ENCODE measurements at places on chromosomes 6 and 20. TPM values are rescaled to one million over a fixed set of nuclear protein-coding genes. Genes with fewer than 3 reads are reported as not detected.

DNA sequence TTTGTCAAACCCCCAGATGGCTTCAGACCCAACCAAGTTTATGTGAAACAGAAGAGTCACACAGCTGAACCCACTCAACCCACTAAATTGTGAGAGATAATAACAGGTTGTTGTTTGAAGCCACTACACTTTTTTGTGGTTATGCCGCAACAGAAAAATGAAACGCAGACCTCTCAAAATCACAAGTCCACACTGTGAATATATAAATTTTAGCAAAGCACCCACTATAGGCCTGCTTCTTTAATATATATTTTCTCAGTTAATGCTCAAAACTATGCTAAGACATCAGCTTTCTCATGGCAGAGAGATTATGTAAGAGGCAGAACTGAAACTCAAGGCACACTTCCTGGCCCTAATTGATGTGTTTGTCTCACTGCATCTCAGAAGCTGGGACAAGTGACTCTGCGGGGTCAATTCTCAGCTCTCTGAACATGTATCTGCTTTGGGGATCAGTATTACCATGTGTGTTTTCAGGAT is 27.7 kb downstream of the MAP3K5 start:
- DNase-seq: no peak

DNA sequence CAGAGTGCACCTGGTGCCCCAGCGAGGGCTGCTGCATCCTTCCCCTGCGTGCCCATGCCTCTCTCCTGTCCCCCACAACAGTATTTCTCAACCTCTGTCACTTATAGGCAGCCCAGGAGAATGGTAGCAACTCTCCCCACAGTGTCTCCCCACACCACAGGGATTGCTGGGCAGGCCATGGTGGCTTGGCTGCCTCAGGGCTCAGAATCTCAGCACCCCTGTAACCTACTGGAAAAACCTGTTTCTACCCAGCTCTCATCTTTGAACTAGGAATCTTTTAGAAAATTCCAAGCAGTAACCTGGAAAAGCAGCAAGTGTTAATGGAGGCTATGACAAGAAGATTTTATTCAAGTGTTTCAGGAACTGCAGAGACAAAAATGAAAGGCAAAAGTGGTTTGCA is 38.0 kb downstream of the CD164 start:
- no peak for DNase-seq

DNA sequence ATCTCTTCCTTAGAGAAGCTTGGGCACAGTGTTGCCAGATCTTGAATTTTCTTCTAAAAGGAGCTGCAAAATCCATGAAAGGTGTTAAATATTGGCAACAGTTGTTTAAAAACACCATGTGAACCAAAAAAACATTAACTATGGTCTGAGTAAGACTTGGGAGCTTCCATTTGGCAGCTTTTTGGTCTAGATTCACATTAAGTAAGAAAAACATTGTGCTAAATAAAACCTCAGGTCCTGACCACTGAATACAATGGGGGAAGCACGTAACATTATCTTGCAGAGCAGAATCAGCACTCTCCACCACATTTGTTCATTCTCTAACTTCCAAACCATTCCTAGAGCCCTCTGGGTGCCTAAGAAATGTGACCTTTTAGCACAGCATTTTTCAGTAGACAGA is 437.6 kb upstream of the PLCB4 start:
- no peak for DNase-seq

- DNase-seq: no peak
Observed at GRCh38 chr20:48739395-48740291, 88.2 kb downstream of the PREX1 start.

ARMC2 gene
- total RNA-seq: 7.4 TPM

- no peak for DNase-seq
Observed at GRCh38 chr6:46105568-46105967, 24.2 kb upstream of the ENPP4 start.

CLVS2 gene
- total RNA-seq: not detected

GRCh38 chr6:156185113-156185512 is 592.1 kb upstream of the ARID1B start:
- DNase-seq: no peak

DNA sequence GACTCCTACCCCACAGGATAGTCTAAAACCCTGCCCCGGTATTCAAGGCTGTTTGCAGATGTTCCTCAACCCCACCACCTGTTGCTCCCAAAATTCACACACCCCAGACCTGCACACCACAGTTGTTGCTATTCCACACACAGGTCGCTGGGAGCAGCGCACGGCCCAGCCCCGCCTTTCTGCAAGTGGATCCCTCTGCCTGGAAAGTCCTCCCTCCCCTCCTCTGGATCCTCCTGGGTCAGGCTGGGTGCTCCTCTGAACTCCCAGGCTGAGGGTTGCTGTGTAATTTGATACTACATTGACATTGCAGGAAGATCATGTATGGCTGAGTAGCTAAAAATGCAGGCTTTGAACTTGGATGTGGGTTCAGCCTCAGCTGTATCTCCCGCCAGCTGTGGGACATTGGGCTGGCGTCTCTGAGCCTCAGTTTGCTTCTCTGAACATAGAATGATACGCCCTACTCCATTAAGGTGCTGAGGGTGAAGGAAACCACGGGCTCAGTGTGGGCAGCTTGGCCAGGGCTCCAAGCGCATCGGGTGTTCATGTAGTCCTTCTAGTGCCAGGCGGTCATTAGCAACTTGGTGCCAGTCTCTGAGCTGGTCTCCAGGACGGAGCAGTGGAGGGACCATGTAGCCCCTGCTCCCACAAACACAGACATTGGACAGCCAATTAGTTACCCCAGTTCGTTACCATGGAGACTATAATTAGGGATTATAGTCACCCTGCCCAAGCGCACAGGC is 13.9 kb upstream of the CCN5 start:
- DNase-seq: no peak

CFAP61 gene
- not detected for total RNA-seq

NKAIN4 gene
- total RNA-seq: not detected

SLC24A3 gene
- 25.3 TPM for total RNA-seq

DNA sequence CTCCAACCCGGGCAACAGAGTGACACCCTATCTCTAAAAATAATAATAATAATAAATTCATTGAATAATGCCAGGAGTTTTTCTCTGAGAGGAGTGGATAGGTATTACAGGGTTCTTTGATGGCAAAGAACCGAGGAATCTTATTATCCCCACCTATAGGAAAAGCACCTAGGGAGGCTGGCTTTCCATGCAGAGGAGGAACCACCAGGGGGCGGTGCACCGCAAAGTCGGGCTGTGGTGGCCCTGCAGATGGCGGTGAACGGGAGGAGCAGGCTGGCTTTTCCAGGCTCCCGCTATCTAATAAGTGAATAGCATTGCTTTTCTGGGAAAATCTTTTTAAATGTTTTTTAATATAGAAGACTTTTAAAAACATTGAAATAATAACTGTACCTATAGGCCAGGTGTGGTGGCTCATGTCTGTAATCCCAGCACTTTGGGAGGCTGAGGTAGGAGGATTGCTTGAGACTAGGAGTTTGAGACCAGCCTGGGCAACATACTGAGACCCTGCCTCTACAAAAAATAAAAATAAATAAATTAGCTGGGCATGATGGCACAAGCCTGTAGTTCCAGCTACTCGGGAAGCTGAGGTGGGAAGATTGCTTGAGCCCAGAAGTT is 864.2 kb downstream of the KIF16B start:
- DNase-seq: no peak

GRCh38 chr6:134464690-134465411 is 146.9 kb upstream of the SGK1 start:
- no peak for DNase-seq

GHRH gene
- total RNA-seq: not detected

ELOVL2 gene
- total RNA-seq: 0.23 TPM

GRCh38 chr6:73985891-73986290 is 289.9 kb downstream of the CD109 start:
- no peak for DNase-seq

GRCh38 chr6:135895231-135895911 is 43.9 kb downstream of the PDE7B start:
- no peak for DNase-seq

GRCh38 chr6:111653979-111654378 is 48.3 kb upstream of the TRAF3IP2 start:
- DNase-seq: no peak

DNA sequence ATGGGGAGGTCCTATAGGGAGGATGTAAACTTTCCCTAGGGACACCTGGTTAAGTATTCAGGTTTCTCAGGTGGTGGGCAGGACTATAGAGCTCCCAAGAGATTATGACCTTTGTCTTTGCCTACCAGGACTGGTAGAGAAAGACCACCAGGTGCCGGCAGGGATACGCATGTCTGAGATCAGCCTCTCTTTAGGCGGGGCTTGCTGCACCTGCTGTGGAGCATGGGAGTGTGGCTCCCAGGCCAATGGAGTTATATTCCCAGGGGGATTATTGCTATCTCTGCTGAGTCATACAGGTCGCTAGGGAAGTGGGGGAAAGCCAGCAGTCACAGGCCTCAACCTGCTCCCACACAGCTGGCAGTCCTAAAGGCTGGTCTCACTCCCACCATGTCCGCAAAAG is 280.5 kb upstream of the MMS22L start:
- DNase-seq: peak; percentile 43

GRCh38 chr6:51892750-51893149 is 194.7 kb downstream of the PKHD1 start:
- no peak for DNase-seq

DNA sequence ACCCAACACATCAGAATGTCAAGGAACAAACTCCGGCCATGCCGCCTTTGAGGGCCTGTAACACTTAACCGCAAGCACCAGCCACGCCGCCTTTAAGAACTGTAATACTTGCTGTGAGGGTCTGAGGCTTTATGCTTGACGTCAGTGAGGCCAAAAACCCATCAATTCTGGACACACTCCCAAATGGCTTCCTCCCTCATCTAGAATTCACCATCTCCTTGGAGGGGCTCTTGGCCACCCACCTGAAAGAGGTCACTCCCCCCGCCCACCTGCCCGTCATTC is 10.4 kb upstream of the PXDC1 start:
- DNase-seq: no peak

DNA sequence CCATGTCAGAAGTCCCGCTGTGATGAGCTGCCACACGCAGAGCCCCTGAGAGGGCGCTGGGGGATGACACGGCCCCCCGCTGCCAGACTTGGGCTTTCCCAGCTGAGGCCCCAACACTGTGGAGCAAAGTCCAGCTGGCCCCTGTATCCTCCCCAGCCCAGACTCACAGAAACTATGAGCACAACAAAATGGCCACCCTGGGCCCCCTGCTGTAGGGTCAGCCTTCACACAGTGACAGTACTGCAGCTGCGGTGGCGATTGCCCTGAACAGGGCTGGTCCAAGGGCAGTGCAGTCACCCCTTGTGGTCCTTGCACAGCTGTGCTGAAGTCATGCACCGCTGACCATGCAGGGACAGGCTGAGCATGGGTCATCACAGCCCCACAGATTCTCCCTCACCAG is 78.2 kb upstream of the CST7 start:
- DNase-seq: no peak

GRCh38 chr20:46512943-46513844 is at the start of gene ZNF334:
Gene ZNF334, minus strand, starts transcription at chr20:46513559. Its CDS starts 1,457 bp downstream, at chr20:46512102.
- peak; percentile 85 for DNase-seq

MAS1 gene
- total RNA-seq: 0.29 TPM

BCAS1 gene
- 0.86 TPM for total RNA-seq

DNA sequence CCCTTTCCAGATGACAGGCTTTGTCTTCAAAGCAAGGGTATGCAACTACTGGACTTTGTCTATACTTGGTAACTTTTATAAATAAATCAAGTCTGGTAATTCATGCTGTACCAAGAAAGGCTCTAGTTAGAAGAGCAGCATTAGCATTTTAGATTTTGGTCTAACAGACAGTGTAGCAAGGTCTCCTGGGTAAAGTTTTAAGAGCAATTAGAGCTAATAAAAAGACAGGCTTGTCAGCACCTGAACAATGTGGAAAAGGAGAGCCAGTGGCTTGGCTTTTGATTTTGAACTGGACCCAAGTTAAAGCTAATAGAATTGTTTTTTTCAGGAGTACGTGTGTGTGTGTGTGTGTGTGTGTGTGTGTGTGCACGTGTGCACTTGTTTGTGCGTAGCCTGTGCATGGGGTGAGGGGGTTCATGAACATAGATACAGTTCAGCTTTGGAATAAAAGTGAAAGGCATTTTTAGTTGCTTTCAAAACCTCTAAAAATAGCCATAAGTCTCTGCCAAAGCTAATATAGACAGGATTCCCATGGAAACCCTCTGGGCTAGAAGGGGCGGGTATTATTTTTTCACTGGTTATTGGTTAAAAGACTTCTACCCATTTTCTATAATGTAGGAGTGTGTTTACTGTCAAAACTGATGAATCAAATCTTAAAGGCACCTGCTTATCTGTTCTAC is 138.4 kb downstream of the KCNQ5 start:
- no peak for DNase-seq

DNA sequence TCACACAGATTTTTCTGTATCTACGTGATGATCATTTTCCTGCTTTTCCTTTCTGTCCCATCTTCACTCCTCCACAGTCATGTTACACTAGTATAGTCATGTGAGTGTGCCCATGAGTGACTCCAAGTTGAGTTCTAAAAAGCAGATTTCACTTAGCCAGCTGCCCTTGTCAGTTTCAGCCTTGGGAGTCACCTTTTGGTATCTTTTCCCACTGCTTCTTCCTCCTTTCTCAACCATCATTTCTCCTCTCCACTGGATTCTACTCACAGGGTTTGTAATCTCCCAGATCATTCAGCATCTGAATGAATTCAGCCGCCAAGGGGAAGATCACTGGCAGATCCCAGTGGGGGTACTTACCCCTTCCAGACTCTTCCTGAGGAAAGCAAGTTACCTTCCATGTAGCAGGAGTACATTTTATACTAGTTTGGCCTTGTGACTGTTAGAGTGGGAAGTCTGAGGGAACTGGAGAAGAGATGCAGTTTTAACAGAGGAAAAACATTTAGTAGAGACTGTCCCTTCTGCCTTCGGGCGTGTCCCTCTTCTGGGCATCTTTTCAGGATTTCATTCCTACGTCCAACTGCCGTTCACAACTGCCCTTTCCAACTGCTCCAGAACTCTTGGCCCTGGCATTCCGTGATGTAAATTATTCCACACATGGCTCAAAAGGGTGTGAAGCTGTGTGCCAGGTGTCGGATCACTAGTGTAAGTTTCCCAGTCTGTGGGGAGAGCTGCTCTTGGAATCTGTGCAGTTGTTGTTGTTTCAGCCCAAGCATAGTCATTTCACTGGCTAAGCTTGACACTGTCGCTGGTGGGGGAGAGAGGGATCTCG is 38.9 kb downstream of the BICRAL start:
- peak; percentile 82 for DNase-seq

DNAH8 gene
- total RNA-seq: 0.71 TPM

- DNase-seq: no peak
Observed at GRCh38 chr20:56513161-56514150, 11.1 kb upstream of the FAM209A start.

GRCh38 chr6:128259730-128260685 is 260.4 kb downstream of the PTPRK start:
- no peak for DNase-seq

GRCh38 chr6:159979136-159979874 is 10.4 kb downstream of the IGF2R start:
- no peak for DNase-seq

GRCh38 chr20:35947489-35947888 is 6.8 kb downstream of the SCAND1 start:
- no peak for DNase-seq

DNA sequence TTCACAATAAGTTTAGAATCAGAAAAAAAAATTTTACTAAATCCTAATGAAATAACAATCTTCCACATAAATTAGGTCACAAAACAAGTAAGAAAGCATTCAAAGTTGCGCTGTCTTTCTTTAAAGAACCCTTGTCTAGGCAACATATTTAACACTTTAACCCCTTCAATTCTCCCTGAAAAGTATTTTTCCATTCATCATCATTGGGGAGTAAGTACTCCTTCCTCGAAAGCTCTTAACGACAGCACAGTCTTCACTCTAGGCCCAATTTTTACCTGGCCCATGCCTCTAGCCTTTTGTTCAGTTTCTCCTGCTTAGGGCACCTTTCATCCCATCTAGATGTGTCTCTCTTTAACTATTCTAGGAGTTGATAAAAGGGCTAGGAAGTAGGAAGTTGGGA is 2.6 kb downstream of the TSPYL1 start:
- no peak for DNase-seq
